KBM-7 (cell line): ENCODE measurements at places on chromosomes 6 and 20.

DNA sequence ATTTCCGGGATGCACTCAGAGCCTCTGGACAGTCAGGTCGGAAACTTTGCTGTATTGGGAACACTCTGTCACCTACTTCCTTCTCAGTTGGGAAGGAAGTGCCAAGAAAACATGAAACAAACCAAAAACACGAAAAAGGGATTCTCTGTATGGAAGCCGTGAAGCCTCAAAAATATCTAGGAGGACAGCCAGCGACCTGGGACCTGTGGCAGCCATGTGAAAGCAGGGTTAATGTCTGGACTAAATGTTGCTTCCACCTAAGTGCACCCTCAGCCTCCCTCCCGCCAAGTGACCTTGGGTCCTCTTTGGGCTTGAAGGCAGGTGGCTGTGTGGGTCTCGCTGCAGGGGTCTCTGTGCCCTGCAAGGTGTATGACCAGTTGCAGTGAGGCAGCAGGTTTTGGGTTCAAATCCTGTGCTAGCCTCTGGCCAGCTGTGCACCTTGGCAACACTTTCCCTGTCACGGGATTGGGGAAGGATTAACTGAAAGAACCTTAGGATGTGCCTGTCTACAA, 851 bp downstream of the MAVS start:
- DNase-seq = no peak

DNA sequence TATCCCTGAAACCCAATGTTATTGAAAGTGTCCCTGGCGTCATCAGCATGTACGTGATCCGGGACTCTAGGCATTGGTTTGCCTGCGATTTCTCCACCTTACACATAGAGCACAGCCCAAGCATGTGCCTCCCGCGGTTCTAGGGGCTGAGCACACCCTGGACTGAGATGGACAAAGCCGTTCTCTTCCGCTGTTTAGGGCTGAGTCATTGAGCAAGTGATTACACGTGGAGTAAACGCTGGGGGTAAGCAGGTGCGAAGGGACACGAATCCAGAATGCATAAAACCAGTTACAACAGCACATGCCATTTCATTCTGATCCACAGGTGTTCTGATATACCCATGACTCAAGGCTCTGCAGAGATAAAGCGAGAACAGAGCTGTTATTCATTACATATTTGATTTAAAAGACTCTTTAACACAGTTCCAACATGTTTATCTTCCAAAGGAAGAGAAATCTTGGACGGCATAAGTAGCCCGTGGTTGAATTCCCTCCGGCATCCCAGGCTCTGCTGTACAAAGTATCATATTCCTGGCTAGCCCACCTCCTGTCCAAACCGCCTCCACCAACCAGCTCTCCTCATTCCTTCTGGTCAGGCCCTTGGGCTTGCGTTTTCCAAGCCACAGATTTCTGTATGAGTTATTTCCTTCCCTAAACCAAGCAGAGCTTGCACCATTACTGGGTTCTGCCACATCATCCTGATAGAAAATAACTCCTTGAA, 36.1 kb upstream of the THBS2 start:
- no peak for DNase-seq

GRCh38 chr6:158011980-158012566, 30.4 kb downstream of the SYNJ2 start:
- DNase-seq = no peak

- DNase-seq = no peak
These were observed 89.2 kb downstream of the UST start for GRCh38 chr6:148835920-148836441.

GRCh38 chr6:84052204-84052882, 18.8 kb downstream of the MRAP2 start:
- peak; percentile 81 for DNase-seq

GRCh38 chr20:17084909-17085308, 141.9 kb upstream of the PCSK2 start:
- no peak for DNase-seq

- no peak for DNase-seq
These were observed 17.1 kb upstream of the SASH1 start for GRCh38 chr6:148325316-148326068.

DNA sequence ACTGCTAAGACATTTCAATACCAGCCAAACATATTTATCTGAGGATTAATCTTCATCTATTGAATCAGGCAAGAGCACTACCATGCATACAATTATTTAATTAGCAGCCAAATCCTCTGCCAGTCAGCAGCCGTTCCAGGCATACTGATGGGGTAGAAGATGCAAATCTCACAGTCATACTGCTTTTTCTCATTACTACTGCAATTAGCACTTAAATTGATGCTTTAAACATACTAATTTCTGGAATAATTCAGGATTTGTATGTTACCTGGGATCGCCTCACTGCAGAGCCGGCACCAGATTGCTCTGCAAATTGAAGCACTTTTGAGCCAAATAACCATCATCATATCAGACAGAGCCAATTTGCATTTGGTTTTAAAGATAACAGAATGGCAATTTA, 49.9 kb upstream of the SIM1 start:
- no peak for DNase-seq

DNA sequence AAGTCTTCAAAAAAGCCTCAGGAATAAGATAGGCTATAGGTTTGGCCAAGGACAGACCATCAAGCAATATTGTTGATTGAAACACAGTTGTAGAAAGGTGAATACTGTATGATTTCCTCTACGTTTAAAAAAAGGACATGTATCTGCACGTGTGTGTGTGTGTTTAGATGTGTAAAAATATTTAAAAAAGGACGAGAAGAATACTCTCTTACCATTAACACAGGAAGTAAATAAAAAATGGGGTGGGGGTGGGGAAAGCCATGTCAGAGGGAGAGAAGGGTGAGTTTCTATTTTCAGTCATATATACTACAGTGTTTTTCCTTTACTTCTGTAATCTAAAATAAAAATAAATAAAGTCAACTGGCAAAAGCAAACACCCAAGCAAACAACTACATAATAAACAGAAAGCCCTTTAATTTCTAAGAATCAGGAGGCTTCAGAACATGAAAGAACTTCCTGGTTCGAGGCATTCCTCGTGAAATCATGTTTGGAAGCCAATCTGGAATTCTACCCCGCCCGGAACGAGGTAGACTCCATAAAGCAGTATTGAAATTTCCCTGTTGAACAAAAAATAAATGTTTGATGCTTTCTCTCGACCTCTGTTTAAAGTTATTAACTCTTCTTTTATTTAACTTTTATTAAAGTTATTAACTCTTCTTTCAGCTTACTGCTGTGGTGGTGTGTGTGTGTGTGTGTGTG, 158.1 kb upstream of the ZNF217 start:
- no peak for DNase-seq

- DNase-seq = no peak
These were observed 817.1 kb downstream of the KIF16B start for GRCh38 chr20:15756002-15756753.

GRCh38 chr6:51983564-51983963, 103.8 kb downstream of the PKHD1 start:
- no peak for DNase-seq

DNA sequence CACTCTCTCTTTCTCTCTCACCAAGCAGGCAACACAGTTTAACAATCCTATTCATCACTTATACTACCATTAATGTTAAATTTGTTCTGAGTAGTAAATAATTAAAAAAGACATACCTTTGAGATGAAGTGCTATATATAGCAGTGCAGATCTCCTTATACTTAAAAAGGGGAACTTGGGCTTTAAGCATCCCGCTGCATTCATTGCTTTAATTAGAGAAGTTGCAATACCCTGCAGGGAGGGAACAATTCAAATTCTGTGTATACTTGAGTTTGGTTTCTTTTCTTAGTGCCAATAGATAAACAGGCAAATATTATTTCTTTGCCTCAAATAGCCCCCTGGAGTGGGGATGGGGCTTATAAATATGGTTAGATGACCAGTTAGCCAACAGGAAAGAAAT, 10.8 kb upstream of the ZBTB24 start:
- peak; percentile 47 for DNase-seq

GRCh38 chr6:64233746-64234145, 598.1 kb downstream of the PHF3 start:
- DNase-seq = no peak

DNA sequence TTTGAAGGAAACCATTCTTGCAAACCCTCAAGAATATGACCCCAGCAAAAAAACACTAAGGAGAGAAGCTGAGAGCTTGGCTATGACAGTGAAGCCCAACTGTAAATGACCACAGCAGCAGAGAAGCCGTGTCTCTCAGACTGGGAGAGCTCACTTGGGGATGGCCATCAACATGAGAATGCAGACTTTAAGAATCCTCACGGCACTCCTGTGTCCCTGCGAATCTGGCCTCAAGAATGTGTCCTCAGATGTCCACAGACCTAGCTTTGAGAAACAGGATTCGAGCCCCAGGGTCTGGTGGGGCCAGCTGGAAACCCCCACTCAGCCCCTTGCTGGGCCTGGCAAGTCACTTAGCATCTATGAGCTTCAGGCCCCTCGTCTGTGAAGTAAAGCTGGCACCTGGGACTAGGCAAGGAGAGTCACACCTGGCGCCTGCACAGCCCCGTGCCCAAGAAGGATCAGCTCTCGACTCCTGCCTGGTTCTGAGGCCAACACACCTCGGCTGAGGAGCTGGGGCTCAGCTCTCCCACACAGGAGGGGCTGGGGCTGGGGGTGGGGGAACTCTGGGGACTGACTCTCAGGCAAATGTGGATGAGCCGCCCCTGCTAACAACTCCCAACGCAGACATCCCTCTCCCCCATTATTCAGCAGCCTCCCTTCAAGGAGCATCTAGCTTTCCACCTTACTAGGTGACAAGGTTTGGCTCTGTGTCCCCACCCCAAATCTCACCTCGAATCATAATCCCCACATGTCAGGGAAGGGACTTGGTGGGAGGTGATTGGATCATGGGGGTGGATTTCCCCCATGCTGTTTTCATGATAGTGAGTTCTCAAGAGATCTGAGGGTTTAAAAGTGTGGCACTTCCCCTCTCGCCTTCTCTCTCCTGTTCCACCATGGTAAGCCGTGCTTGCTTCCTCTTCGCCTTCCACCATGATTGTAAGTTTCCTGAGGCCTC, 97.7 kb downstream of the GRM4 start:
- DNase-seq = no peak

DNA sequence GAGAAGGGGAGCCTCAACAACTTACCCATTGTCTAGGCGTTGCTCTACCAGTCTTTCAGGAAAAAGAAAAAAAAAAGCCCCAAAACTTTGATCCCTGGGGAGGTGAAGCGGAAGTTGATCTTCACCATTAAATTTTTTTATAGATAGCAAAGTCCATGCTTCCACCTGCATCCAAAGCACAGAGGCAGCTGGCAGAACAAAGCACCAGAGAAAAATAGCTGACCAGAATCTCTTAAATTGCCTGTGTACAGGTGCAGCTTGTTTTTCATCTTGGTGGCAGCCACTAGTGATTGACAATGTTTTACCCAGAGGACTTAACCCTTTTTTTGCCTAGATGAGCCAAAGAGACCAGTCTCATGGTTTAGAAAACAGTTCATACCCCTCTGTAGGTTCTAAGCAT, 86.0 kb downstream of the MYB start:
- DNase-seq = no peak

DNA sequence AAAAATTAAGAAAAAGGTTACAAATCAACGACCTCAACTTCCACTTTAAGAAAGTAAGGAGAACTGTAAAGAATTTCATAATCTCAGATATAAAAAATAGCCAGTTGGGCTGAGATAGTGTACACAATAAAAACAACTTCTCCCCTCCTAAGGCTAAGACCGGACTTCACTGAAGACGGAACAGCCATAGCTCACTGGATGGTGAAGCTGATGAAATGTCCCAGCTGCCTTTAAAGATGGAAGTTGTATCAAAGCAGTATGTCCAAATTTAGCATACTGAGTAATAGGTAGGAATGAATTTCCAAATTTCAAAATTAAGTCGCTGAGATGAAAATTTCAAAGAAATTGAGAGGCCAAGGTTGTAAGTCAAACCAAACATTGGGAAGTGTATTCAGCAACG, 153.3 kb downstream of the RNGTT start:
- no peak for DNase-seq

DNA sequence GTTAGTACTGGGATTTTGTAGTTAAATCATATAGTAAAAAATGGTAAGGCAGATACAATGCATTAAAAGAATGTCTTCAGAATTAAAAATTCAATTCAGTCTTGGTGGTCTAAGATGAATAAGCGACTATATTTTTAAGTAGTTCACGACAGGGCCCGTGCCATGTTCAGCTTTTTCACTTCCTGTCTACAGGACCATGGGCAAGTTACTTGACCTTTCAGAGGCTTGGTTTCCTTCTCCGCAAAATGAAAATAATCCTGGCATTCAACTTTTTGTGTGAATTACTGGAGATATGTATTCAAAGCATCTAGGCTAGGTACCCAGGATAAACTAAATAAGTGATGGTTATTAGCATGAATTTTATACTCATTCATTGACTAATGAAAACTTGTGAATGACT, 216.0 kb downstream of the BTBD9 start:
- no peak for DNase-seq

- DNase-seq = no peak
These were observed 232.9 kb downstream of the EPM2A start for GRCh38 chr6:145502416-145502815.

DNA sequence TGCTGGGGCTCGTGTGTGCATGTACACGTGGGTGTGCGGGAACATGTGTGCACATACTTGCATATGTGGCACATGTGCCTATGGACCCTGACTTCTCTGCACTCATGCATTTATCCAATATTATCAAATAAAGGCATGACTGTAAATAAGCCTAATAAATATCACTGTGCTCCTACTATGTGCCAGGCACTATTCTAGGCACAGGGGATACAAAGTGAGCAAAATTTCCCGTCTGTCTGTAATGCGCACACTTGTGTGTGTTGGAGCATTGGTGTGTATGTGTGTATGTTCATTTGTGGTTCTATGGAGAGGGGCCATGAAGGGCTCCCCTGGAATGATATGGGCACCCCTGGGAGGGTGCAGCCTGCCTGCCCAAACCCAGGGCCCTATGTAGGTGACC, 41.9 kb downstream of the ITPR3 start:
- no peak for DNase-seq

GRCh38 chr6:22091424-22091948, 205.3 kb downstream of the PRL start:
- no peak for DNase-seq

DNA sequence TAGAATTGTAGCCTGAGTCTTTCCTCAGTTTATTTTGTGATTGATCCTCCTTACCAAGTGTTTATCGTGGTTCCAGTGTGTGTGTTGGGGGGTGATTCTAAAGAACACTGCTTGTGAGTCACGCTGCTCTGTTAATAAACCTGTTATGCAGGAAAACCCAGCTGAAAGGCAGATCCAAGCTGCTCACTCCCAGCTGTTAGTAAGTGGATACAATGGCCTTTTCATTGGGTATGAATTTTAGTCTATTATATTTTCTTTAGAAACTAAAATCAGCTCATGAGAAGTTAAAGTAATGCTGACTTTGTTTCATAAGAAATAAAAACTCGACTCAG, 12.2 kb upstream of the DSTN start:
- no peak for DNase-seq
